ENCODE measurements at places on chromosomes 6 and 20.
A peak's percentile ranks its signal among the peaks of the same experiment; 100 is the strongest.

DNA sequence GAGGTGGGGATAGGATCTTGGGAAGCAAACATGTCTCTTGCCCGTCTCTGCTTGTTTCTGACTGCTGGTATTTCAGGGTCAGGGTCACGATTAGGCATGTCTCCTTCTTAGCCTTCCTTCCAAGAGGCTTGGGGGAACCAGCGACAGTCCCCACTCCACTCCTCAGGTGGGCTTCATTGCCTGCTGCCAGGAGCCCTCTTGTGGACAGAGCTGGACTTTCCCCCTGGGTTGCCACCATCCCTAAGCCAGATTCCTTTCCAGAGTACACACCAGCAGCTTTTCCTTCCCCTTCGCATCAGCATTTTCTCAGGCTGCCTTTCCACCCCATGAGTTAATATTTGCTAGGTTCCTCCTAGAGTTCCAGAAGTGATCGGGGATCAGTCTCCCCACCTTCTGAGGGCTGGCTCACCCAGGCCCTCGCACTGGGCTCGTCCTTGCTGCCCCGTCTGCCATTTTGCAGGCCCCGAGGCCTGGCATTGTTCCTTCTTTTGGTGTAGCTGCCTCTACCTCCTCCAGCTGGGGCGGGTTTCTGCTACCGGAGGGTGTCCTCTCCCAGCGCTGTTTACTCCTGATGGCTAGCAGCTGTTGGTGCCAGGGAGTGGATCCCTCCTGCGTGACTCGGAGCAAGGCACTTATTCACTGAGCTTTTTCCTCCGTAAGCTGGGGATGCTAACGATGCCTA is 8.8 kb upstream of the C20orf144 start:
- DNase-seq, result peak; percentile 57

GRCh38 chr6:120945905-120946594 is 388.2 kb downstream of the TBC1D32 start:
- DNase-seq, result no peak

- no peak for DNase-seq
Measured at GRCh38 chr20:44959082-44959637, 1.0 kb downstream of the TOMM34 start.

DNA sequence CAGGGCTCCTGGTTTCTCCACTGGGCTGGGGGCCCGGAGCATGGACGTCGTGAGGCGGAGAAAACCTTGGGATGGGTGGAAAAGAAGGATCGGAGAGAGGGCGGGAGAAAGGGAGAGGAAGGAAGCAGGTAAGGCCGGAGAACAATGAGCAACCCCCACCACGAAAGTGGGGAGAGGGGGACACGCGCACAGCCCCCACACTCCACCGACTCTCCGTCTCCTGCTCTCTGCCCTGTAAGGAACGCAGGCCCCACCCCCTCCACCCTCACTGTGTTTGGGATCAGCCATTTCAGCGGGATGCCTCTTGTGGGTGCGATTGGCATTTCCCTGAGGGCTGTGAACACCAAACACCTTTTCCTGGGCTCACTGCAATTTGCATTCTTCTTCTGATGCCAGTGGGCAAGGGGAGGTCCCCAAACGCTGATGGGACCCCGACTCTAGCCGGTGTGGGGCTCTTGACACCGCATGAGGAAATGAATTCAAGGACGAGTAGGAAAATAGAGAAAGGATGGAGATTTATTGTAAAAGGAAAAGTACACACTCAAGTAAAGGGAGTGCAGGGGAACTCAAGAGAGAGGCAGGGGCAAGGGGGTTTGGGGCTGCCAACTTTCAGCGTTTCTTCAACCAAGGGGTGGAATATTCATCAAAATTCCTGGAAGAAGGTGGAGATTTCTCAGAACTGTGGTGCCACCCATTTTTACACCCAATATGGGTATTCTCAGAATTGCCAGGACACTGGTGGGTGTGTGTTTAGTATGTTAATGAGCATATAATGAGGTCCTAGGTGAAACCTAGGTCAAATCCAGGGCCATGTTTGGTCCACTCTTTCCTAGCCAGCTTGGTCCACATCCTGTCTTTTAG is 13.1 kb upstream of the RAET1L start:
- DNase-seq, result no peak

GRCh38 chr6:145483191-145483996 is 251.9 kb downstream of the EPM2A start:
- no peak for DNase-seq

DNA sequence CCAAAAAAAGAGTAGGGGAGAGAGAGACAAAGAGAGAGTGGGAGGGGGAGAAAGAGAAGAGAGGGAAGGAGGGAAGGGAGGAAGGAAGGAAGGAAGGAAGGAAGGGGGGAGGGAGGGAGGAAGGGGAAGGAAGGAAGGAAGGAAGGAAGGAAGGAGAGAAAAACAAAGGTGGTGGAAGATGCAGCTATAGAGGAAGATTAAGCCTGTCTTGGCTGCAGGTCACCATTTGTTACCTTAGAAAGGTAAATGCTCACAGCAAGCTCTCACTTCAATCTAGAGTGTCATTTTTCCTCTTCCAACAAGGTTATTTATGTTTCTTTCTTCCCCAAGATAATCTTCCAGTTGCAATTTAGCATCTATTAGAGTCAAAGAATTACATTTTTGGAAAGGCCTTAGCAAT is 284.0 kb downstream of the PHACTR1 start:
- no peak for DNase-seq

DNA sequence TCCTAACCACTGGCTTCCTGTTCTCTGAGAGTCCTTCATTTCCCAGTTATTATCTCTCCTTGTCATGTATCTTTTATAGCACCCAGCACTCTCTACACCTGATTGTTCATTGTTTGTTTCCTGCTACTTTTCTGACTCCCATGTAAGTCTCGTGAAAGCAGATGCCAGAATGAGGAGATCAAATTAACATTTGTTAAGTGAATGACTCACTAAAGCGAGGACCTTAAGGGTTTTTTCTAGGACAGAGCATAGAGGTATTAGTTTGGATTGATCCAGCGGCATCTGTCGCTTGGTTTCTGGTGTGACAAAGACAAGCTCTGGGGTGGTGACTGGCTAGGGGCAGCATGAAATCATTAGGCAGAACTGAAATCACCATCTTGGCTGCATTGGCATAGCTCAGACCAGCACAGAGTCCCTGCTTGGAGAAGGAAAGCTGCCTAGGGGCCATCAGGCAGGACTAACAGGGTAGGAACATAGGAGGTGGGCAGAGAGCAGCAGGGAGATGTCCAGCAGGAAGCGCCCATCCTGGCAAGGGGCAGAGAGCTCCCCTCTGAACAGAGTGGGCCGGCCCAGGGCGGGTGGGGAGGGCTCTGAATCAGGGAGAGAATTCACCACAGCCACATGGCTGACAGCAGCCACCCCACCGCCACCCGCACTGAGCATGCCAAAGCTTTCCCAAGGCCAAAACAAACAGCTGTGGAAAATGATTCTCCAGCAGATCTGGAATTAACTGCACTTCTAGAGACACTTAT is 97.1 kb upstream of the CEP85L start:
- DNase-seq, result no peak

DNA sequence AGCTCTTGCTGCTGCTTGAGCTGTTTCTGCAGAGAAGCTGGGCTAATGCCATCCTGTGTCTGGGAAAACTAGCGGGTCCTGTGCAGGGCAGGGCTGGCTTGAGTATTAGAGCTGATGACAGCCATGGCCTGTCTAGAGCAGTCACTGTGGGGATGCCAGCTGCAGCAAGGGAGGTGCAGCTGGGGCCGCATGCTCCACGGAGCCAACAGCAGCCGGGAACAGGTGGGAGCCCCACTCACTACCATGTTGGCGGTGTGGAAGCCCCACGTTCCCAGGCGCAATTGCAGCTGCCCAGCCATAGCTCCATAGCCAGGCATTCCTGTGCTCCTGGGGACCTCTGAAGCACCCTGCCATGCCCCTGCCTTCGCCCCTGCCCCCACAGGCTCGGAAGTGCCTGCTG is 212.9 kb downstream of the TFAP2C start:
- DNase-seq, result no peak

GRCh38 chr6:167576828-167577503 is 249.7 kb upstream of the AFDN start:
- no peak for DNase-seq

GRCh38 chr6:36028877-36029324 is 1.3 kb downstream of the MAPK14 start:
- DNase-seq, result peak; percentile 63

DNA sequence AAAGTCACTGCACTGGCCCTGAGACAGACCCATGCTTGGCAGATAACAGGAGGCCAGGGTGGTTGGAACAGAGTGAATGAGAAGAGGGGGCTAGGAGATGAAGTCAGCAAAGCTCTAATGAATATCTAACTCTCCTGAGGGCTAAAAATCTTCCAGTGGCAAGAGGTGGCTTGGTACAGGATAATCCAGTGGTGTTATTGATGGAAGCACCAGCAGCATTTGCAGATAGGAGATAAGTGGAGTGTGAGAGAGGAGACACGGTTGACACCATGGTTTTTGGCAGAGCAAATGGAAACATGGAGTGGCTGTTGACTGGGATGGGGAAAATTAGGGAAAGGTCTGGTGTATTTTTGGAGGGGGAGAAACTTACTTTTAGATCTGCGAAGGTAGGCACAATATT is 363.0 kb downstream of the ARHGAP18 start:
- no peak for DNase-seq

DNA sequence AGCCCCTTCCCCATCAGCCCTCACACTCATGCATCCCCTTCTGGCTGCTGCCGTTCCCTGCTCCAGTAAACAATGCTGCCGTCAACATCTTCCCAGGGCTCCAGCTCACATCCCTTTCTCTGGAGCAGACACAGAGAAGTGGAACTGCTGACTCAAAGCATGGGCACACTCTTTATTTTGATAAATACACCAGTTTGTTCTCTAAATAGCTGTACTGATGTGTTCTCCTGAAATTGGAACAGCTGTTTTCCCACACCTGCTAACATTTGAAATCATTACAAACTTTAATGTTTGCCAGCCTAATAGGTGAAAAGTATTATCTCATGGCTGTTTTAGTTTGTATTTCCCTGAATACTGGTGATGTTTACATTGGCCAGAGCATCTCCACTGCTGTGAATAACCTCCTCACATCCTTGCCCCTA is 102.1 kb upstream of the NXT1 start:
- DNase-seq, result no peak

DNA sequence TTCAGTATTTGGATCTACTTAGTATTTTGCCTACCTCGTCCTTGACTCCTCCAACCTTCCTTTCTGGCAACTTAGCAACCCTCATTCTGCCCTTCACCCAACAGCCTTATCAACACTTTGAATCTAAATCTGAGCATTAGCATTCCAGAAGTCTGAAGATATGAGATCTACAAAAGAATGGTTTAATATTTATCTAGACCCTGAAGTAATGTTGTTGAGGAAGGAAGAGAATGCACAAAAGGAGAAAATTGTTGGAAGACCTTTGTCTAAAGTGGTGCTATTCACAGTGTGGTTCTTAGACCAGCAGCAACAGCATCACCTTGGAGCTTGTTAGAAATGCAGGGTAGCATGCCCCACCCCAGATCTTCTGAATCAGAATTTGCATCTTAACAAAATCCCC is 198.2 kb upstream of the PLCB4 start:
- DNase-seq, result no peak

GRCh38 chr6:91744566-91744965 is 1157.7 kb upstream of the MAP3K7 start:
- no peak for DNase-seq

DNA sequence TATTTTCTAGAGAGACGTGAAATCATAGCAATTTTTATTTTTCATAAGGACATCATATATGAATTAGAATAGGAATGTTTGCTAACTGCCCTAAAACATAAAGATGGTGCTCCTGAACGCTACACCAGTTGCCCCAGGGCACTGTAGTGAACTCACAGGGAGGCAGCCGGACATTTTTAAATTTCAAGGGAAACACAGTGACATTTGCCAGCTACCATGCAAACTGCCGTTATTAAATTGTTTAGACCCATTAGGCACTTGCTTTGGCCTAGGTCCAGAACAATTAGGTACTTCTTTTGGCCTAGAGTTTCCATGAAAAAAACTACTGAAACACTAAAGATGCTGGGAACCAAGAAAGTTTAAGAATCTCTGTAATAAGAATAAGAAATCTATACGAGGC is 24.9 kb upstream of the CFAP206 start:
- DNase-seq, result no peak

DNA sequence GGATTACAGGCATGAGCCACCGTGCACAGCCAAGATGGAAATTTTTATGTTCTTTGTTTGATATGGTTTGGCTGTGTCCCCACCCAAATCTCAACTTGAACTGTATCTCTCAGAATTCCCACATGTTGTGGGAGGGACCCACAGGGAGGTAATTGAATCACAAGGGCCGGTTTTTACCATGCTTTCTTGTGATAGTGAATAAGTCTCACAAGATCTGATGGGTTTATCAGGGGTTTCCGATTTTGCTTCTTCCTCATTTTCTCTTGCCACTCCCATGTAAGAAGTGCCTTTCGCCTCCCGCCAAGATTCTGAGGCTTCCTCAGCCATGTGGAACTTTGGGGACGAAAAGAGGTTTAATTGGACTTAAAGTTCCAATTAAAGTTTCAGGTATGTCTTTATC is 14.6 kb downstream of the EEF1A1 start:
- no peak for DNase-seq

GRCh38 chr6:35733633-35734032 is 3.2 kb upstream of the ARMC12 start:
- DNase-seq, result no peak

DNA sequence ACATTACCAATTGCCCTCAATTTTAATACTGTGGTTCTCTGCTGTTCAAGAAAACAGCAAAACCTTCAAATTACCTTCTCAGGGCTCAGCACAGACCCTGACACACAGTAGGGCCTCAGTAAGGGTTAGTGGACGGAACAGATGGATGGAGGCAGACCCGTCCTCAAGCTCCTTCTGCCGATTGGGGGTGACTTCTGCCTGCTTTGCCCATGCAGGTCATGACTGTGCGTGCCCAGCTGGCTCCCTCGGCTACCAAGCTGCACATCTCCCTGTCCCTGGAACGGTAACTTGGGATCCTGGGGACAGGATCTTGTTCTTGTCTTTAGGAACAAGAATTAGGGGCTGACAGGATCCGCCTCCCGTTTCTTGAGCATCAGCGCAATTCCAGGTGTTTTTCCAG is 9.8 kb upstream of the BPIFB4 start:
- DNase-seq, result no peak

DNA sequence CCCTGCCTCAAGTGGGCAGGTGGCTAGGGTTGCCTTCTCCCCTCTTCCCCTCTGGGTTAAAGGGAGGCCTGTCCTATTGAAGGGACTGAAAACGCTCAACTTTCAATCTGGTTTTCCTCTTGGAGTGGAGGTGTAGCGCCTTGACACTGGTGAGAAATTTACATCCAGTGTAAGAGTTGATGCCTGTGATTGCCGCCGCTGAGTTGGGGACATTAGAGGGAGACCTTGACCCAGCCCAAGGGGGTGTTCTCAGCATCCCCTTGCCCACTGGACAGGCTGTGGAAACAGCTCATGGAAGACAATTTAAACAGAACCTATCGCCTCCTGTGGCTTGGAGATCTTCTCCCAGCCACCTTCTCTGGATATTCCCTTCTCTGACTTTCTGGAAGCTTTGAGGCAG is 61.6 kb downstream of the SLC24A3 start:
- DNase-seq, result no peak

DNA sequence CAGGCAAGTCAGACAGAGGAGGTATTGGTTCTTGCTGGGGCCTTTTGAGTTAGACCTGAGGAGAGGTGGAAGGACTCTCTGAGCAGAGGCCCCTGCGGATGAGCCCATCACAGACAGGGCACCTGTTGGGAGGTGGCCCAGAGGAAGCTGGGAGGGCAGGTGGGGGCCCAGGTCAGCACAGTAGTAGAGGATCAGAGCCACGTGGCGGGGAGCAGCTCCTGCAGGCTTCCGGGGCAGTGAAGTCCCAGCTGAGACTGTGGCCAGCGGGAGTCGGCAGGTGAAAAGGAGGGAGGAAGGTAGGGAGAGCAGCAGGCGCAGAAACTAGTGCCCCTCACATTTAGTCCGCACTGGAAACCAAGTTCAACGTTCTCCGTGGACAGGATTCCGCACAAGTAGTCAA is 61.8 kb downstream of the RSPH3 start:
- no peak for DNase-seq

GRCh38 chr6:684831-685636 is 7.9 kb downstream of the EXOC2 start:
- peak; percentile 26 for DNase-seq

Measured in activated naive CD8-positive, alpha-beta T cell treated with anti-CD3 and anti-CD28 coated beads for 36 hours (primary cell).